CD4-positive, alpha-beta T cell treated with Interleukin-15 for 4 hours (primary cell): ENCODE measurements at places on chromosomes 2 and 18.

DNA sequence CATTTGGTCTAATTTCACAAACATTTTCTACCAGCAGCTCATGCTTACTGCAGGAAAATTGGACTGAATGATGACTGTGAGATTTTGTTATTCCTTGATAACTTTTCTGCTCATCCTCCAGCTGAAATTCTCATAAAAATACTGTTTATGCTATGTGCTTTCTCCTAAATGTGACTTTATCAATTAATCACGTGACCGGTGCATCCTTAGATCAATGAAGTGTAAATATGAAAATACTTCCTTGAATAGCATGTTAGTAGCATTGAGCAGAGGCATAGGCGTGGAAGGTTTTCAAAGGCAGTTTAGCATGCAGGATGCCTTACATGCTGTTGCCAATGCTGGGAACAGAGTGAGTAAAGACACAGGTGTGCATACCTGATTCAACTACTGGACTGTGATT lies 1002.5 kb downstream of the CBLN2 start:
- no peak for DNase-seq

- DNase-seq, result no peak
Measured at GRCh38 chr2:240423788-240424191, 11.7 kb upstream of the GPC1 start.

DNA sequence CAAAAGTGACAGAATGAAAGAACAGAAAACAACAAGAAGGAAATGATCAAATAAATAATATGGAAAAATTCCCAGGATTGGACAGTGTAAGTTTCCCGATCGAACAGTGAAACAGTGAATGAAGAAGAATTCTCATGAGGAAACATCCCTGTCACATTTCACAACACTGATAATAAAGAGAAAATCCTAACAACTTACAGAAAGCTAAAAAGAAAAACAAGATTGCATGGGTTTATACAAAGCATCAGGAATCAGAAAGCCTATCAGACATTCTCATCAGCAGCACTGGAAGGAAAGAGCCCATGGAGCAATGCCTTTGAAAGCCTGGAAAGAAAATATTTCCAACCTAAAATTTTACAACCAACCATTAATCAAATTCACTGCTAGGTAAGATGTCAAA lies 9.9 kb upstream of the COL6A3 start:
- DNase-seq, result no peak

DNA sequence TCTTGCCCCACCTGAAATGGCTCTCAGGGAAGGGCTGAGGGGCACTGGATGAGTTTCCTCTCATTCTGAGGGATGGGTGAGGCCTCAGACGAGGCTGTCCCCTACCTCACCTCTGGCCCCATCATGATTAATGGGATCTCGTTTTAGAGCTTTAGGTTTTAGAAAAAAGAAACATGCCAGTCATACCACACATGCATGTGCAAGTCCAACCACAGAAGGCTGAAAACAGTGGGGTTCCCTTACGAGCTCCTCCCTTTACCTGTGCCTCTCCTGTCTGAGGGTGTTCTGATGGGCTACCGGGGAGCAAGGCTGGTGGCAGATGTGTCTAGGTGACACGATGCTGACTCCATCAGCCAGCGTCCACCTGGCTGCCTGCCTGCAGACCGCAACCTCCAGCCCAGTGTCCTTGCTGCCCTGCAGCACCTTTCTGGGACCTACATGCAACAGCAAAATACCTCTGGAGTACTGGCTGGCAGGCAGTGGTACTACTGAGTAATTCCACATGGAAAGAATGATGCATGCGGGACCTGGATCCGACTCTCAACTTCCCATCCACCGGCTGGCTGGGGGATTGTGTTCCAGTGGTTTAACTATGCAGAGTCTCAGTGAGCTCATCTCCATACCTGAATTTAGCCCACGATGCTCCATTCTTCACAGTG lies 9.1 kb upstream of the LYPD6B start:
- DNase-seq, result no peak

DNA sequence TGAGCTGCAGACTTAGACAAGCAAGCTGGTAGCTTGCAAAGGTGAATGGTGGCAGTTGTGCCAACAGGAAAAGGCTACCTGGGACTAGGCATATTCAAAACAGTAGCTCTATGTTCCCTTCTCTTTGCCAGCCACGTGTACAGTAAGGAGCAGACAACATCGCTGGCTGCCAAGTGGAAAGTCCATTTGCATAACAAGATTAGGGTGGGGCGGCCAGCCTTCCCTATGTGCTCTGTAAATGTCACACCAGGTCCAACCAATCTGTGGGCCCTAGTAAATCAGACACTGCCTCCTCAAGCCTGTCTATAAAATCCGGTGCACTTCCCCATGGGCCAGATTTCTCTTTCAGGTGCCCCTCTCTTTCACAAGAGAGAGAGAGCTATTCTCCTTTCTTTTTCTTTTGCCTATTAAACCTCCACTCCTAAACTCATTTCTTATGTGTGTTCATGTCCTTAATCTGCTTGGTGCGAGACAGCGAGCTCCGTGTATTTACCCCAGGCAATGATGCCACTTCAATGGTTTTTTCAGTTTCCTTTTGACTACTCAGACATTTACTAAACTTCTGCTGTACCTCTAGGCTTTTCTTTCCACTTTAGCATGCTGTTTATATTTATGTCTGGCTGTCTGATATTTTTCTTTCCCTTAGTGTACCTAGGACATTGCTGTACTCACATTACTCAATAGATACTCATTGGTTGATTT lies 297.4 kb upstream of the GCFC2 start:
- no peak for DNase-seq
